ENCODE measurements at places on chromosomes 6 and 20. TPM values are rescaled to one million over a fixed set of nuclear protein-coding genes. Genes with fewer than 3 reads are reported as not detected.

The SLA2 gene
- total RNA-seq: not detected

The ADISSP gene
- 137 TPM for total RNA-seq

The GPR6 gene
- not detected for total RNA-seq

The SLC35B3 gene
- total RNA-seq: 5.1 TPM

The B3GALT4 gene
- 10.6 TPM for total RNA-seq

The MMS22L gene
- 17.1 TPM for total RNA-seq

The ADGRF5 gene
- total RNA-seq: 0.05 TPM

The FNDC11 gene
- total RNA-seq: 2.2 TPM

The PTPRK gene
- 127 TPM for total RNA-seq

Data from HT-29 (cell line).